ENCODE measurements at places on chromosomes 2 and 18.

- H3K27ac ChIP-seq = no peak overlapping the region
- no peak overlapping the region for H3K4me3 ChIP-seq
- H3K27me3 ChIP-seq = no peaks in the 10 kb centered on the region
- H3K36me3 ChIP-seq = no peaks in the 10 kb centered on the region
- peaks cover 3% of the 10 kb centered on the region for H3K4me1 ChIP-seq
- no peak for DNase-seq
Measured at GRCh38 chr2:70733646-70734180, 34.3 kb downstream of the ADD2 start.

GRCh38 chr2:10934979-10935350 is 23.2 kb downstream of the KCNF1 start:
- H3K4me1 ChIP-seq = no peaks in the 10 kb centered on the region
- H3K27ac ChIP-seq = no peak overlapping the region
- no peak overlapping the region for H3K4me3 ChIP-seq

DNA sequence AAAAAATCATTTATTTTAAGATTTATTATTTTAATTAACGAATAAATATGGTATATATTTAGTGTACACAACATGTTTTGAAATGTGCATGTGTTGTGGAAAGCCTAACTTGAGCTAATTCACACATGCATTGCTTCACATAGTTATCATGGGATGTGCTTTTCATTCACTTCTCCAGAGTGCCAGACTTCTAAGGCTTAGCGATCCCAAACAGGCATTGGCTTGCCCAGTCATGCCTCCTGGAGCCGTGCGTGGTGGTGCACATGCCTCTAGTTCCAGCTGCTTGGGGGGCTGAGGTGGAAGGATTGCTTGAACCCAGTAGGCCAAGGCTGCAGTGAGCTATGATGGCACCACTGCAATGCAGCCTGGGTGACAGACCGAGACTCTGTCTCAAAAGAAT is 40.5 kb downstream of the ARHGEF4 start:
- H3K36me3 ChIP-seq = no peaks in the 10 kb centered on the region
- H3K27ac ChIP-seq = no peak overlapping the region
- no peaks in the 10 kb centered on the region for H3K4me1 ChIP-seq
- no peak overlapping the region for H3K4me3 ChIP-seq
- no peaks in the 10 kb centered on the region for H3K27me3 ChIP-seq

DNA sequence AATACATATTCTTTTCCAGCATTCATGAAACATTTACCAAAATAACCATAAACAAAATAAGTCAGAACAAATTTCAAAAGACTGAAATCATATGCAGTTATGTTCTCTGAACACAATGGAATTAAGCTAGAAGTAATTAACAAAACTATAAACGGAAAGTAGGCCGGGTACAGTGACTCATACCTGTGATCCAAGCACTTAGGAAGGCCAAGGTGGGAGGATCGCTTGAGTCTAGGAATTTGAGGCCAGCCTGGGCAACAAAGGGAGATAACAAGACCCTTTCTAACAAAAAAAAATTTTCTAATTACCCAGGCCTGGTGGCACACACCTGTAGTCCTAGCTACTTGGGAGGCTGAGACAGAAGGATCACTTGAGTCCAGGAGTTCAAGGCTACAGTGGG is 14.9 kb downstream of the ATAD2B start:
- no peak overlapping the region for H3K4me3 ChIP-seq
- no peaks in the 10 kb centered on the region for H3K36me3 ChIP-seq
- no peak for DNase-seq

- no peak overlapping the region for H3K4me3 ChIP-seq
- H3K27ac ChIP-seq = no peak overlapping the region
- no peak for DNase-seq
- H3K4me1 ChIP-seq = no peaks in the 10 kb centered on the region
Measured at GRCh38 chr2:118697781-118698180, 149.7 kb downstream of the EN1 start.

DNA sequence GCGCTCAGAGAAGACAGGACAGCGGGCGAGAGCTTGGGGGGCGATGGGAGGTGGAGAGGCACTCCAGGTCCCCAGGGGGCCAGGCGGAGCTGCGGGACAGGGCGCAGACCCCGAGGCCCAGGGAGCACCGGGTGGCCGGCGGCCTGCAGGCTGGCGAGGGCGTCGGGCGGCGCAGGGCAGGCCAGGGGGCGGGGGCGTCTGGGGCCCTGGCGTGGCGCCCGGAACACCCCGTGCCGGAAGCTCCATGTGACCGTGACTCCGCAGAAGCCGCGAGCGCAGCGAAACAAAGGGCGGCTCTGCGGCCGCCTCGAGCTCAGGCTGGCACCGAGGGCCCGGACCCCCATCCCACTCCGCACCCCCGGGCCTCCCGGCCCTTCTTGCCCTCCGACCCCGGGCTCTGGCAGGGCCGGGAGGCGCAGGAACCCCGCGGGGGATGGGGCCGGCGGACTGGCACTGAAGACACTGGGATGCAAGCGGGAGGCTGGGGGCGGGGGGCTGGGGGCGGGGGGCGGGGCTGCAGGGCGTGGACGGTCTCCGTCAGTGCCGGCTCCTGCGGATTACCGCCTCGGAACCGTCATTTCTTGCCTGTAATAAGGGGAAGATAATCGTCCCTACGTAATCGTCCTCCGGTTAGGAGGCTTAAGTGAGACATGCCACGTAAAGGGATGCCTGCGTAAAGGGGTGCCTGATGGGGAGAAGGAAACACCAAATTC is 19.1 kb downstream of the SH2D6 start:
- H3K4me3 ChIP-seq = peak overlapping the region; percentile 40
- no peaks in the 10 kb centered on the region for H3K27me3 ChIP-seq
- peak; percentile 78 for DNase-seq

DNA sequence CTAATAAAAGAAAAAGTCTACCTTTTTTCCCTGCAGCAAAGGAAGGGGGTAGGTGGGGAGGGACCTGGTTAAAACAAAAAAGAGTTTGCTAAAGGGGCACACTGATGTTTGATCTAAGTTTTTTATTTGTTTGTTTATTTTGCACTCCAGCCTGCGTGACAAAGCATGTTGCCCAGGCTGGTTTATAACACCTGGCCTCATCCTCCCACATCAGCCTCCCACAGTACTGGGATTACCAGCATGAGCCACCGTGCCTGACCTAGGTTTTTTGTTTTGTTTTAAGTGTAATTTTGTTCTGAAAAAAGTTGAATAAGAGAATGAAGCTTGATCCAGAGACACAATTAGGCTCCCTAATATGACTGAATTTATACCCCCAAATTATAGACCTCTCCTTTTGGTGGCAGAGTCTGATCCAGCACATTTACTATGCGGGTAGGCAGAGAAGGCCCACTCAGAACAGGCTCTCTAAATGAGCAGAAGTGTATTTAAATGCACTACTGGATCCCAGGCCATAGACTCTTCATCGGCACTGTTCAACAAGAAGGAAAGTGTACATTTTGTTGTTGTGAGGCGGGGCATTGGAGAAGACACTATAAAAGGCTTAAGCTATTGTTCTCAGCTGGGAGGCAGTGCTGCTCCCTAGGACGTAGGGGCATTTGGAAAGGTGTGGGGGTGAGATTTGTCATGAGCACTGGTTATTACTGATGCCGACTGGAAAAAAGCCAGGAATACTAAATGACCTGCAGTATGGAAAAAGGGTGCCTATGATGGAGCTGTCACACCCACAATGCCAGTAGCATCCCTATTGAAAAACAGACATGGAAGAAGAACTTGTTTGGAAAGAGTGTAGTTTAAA is 32.4 kb downstream of the MRPS9 start:
- no peaks in the 10 kb centered on the region for H3K36me3 ChIP-seq
- H3K27me3 ChIP-seq = no peaks in the 10 kb centered on the region
- DNase-seq = no peak
- H3K4me3 ChIP-seq = no peak overlapping the region

- no peak for DNase-seq
- no peak overlapping the region for H3K27ac ChIP-seq
- H3K27me3 ChIP-seq = no peaks in the 10 kb centered on the region
Measured at GRCh38 chr2:224982226-224982625, 60.0 kb downstream of the DOCK10 start.

DNA sequence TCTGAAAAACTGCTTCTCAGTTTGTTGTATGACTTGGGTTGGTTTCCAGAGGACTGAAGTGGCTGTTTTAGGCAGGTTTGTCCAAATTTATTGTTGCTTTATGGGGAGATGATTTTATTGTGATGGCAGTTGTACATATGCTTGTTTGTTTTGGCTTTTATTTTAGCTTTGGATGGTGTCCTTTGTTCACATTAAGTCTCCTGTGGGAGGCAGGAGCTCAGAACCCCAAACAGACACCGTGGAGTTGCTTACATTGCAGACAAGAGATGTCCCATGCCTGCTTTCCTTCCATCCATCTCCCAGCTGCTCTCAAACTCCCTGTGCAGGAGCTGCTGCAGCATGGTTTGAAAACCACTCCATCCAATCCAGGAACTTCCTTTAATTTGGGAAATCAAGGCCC is 414.7 kb downstream of the LPIN1 start:
- no peak overlapping the region for H3K4me3 ChIP-seq
- DNase-seq = no peak
- peaks cover 2% of the 10 kb centered on the region for H3K4me1 ChIP-seq
- no peak overlapping the region for H3K27ac ChIP-seq
- no peaks in the 10 kb centered on the region for H3K36me3 ChIP-seq

Data from A673 (cell line).